ENCODE measurements at places on chromosomes 5 and 9.

GRCh38 chr5:40483316-40483715, 196.4 kb upstream of the PTGER4 start:
- no peak for DNase-seq

DNA sequence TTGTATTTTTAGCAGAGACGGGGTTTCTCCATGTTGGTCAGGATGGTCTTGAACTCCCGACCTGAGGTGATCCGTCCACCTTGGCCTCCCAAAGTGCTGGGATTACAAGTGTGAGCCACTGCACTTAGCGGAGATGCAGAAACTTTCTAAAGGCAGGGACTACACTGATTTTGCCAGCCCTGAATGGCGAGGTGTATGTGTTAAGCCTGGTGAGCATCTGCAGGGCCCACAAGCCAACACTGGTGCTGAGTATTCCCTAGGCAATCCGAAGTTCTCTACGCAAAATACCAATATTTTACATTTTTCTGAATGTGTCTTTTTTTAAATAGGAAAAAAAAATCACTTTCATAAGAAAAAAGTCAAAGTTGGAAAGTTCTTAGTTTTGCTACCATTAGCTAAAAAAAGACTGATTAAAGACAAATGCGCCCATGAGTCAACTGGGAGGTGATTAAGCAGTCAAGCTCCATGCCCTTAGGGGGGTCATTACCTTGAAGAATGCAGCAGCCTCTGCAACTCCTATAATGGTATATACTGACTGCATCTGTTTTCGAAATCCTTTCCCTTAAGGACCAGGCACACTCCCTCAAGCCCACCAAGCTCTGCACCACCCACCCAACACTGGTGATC, 502.8 kb downstream of the BNC2 start:
- DNase-seq: no peak

- DNase-seq: no peak
Observed at GRCh38 chr5:119016125-119016774, 27.9 kb upstream of the DTWD2 start.

DNA sequence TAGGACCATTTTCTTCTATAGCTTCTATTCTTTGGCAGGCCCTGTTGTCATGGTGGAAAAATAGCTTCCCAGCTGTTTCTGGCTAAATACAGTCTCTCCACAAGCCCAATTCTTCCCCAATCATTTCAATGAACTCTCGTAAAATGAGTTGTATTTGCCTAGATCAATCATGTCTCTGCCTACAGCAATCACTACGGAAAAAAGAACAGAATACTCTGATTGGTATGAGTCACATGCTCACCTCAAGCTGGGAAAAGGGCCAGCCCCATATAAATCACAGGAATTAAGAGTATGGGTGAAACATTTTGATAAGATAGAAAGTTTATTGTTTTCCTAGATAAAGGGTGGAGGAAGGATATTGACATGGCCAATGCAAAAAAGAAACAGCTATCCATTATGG, 711.4 kb downstream of the EFNA5 start:
- DNase-seq: no peak

DNA sequence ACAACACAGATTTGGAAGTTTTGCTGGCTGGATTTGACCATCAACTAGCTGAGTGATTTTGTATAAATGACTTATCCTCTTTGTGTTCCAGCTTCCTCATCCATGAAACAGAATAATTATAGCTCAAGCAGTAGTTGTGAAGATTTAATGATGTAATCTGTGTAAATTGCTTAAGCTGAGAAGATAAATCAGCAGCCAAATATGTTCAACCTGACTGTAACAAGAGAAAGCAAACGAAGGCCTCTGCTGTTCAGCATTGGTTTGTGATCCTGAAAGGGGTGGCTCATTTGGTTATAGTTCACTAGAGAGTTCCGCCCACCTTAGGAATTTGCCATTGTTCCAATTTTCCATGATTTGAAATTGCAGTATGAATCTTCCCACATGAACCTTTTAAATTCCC, 75.7 kb upstream of the CCDC112 start:
- DNase-seq: no peak

DNA sequence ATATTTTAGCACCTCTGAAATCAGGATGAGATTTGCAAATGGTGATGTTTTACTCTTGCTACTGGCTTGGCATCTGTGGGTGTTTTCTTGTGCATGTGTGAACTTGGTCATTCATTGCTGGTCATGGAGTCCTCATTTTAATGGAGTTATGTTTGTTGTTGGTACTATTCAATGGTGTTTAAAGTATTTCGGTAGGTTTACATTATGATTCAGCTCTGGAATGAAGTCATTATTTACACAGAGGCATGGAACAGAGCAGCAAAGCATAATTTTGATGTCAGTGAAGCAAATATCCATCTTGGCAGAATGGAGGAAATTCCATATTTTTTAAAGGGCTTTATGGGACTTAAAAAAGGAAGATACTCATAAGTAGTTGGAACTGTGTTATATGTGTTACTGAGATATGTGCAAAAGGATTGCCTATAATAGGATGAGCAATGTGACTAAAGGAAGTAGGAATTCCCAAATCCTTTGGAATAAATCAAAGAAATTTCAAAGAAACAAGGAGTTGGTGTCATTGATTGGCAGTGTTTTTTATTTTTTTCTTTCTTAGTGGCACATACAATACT, 147.4 kb downstream of the ACTBL2 start:
- DNase-seq: peak; percentile 74

DNA sequence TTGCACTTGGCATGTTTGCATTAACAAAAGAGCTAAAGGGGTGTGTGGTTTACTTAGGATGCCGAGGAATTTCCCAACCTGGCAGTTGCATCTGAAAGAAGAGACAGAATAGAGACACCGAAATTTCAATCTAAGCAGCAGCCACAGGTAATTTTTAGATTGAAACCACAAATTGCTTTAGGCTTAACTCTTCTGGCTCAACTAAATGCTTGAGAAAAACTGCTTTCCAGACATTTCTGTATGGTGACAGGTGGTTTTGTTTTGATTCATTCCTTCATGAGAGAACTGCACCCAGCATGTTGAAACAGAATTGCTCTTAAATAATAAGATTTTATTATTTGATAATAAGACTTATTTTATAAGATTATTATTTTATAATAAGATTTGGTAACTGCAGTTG, 21.5 kb downstream of the SECISBP2 start:
- no peak for DNase-seq

GRCh38 chr9:121852651-121853616, 201.5 kb downstream of the DAB2IP start:
- DNase-seq: no peak

DNA sequence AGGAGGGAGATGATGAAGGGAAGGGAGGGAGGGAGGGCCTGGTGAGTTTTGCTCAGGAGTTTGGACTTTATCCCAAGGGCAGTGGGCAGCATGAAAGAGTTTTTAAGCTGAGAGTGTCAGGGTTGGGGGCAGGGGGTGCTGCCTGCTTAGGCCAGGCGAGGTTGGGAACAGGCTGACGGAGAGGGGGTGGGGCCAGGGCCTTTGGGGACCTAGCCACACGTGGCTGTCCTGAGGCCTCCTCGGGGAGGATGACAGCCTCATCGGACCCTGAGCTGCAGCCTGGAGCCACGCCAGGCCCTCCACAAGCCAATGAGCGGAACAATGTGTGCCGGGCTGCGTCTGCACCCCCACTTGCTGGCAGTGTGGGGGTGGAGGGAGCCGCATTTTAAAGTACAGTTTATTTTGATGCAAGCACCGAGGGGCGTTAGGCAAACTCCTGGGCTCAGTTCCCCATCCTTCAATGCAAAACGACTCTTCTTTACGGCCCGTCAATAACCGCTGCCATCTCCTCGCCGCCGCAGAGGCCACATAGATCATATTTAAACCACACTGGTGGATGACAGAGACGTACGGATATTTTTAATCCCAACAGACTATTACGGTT, 5.3 kb upstream of the RXRA start:
- DNase-seq: no peak

DNA sequence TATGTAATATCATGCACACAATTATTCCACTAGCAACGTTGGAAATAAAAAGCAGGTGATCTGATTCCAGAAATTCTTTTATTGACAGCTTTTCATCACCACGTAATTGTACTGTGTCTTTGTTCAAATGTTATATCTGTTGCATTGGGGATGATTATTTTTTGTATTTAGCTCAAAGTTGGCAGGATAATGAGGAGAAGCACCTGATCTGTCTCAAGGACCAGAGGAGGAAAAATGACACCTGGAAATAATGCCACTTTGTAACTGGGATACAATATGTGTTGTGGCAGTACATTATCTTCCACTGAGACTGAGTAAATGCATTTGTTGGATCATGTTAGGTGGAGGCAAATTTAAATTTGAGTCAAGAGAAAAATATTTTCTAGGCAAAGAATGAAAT, 1298.8 kb upstream of the CDH6 start:
- DNase-seq: no peak

- no peak for DNase-seq
Observed at GRCh38 chr5:111278858-111279504, 54.8 kb downstream of the CAMK4 start.

DNA sequence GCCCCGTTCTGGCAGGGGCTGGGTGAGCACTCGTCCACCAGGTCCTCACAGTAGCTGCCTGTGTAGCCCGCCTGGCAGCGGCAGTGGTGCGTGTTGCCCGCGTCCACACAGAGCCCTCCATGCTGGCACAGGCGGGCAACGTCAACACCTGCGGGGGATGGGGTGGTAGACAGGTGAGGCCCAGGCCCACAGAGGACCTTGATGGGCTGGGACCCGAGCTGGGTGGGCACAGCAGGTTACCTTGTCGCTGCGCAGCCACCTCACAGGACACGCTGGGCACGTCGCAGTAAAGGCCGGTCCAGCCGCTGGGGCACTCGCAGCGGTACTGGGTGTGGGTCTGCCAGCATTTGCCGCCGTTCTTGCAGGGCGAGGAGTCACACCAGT, 25.1 kb upstream of the SEC16A start:
- DNase-seq: no peak

- DNase-seq: no peak
Observed at GRCh38 chr5:176608937-176609723, 826 bp downstream of the GPRIN1 start.

DNA sequence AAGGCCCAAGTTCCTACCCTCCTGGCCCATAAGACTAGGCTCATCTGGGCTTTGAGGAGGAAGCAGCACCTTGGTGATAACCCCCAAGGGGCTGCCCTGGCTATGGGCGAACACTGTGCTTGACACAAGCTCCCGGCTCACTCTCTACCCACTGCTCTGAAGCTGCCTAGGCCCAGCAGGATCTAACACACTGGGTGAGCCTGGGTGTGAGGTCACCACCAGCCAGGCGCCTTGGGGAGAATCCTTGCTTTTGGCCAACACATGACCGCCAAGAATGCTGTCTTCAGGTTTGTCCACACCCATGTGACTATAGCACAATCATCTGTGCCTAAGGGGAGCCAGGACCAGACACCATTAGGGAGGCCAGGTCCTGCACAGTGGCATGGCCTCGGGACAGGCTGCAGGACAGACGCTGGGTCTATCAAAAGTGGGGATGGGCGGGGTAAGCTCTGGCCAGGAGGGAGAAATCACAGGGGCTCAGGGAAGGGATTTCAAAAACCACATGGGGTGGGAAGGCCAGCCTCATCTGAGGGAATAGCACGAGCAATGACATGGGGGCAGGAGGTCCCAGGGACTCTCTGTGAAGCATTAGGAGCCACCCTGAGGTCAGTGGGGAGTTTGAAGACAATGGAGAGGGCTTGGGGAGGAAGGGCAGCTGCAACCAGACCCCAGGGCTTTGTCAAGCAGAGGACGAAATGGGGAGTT, 29.6 kb downstream of the BICD2 start:
- DNase-seq: no peak

DNA sequence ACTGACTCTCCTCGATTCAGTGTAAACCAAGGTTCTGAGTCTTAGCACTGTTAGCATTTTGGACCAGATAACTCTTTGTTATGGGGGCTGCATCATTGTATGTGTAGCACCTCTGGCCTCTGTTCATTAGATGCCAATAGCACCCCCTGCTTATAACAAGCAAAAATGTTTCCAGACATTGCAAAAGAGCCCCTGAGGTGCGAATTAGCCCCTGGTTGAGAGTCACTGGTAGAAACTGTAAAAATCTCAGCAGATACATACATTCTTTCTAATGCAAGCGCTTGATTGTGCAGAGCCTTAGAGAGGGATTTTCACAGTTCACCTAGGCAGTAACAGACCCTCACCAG, 2.8 kb downstream of the ADRB2 start:
- no peak for DNase-seq

DNA sequence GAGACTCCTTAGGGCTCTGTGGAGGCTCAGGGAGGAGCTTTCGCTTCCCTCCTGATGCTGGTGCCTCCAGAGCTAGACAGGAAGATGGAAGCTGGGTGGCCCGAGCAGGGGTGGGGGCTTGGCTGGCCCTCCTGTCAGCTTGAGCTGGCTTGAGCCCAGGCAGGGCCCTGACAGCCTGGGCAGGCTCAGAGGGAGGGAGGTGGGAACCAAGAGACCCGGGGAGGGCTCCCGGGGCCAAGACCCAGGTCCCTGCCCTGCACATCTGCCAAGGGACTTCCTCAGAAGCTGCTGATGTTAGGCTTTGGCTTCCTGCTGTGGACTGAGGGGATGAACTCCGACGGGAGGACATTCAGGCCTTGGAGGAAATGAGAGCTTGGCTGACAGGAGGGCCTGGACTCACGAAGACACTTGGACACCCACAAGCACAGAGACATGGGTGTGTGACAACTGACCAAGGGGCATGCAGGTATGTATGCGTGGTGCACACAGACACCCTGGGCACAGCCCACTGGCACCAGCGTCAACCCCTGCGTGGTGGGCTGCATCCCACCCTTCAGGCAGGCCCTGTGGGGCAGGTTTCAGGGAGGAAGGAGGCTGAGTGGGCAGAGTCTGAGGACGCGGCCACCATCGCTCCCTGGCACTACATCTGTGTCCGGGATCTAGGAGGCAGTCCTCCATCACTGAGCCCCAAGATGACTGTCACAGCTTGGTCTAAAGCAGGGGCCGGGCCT, 1.7 kb upstream of the LTC4S start:
- DNase-seq: no peak

DNA sequence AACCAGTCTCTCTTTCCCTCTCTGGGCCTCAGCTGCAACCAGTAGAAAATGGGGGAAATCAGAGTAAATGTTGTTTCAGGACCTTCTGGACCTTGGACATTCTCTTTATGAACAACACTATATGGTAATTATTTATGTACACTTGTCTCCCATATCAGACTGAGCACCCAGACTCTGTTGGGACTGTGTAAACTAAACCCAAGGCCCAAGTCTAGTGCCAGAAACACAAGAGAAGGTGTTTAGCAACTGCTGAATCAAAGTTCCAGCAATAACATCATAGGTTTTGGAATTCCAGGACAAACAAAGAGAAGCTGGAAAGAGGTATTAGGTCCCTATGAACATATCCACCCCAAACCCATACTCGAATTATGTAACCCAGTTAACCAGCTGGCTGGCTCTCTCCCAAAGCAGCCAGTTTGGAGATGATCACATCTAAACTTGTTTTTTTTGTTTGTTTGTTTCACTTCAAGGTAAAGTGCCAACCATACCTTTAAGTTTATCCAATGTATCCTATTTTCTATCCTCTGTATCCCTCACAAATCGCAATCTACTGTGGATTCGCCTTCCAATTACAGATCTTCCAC, 1.9 kb upstream of the RNF38 start:
- no peak for DNase-seq

GRCh38 chr9:137299203-137299565, 2.9 kb downstream of the NRARP start:
- DNase-seq: no peak

- no peak for DNase-seq
Observed at GRCh38 chr5:150066901-150067396, 19.4 kb downstream of the CSF1R start.
